Hematopoietic multipotent progenitor cell treated with erythropoietin and hydrocortisone succinate and interleukin-3 and kit ligand, for 6 days (in vitro differentiated cells): ENCODE measurements at places on chromosomes 16 and 17.
A peak's percentile ranks its signal among the peaks of the same experiment; 100 is the strongest.

DNA sequence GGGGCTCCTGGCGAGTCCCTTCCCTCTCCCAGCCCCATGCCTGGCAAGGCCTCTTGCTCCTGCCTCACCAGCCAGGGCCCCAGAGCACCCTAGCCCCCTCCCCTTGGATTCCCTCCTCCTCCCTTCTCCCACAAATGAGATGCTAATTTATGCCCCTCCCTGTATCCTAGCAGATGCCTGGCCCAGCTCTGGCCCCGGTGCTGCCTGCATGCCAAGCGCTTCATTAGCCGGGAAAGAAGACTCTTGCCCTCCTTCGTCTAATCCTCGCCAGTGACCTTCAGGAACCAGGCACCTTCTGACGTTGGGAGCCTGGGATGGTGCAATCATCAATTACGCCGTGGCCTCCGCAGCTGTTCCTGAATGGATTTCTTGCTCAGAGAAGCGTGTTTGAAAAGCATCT lies 127.8 kb downstream of the SDK2 start:
- DNase-seq, result no peak

GRCh38 chr16:3592559-3592958 lies 15.4 kb upstream of the NLRC3 start:
- DNase-seq, result no peak

DNA sequence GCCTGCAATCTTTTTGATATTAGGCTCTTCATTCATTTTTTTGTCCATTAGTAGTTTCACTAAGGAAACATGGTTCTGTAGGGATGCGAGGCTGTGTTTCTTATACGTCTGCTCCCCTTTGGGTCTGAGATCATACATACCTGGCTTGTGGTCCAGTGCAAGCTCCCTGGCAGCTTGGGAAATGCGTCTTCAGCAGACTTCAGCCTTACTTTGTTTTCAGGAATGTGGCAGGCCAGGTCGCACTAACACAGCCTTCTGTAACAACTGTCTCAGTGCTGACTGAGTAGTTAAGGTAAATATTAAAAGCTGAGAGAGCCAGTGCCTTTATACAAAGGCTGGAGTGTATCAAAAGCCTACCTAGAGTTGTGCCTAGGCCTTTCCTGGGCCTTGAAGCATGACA lies 970.5 kb upstream of the EEF2KMT start:
- DNase-seq, result no peak

DNA sequence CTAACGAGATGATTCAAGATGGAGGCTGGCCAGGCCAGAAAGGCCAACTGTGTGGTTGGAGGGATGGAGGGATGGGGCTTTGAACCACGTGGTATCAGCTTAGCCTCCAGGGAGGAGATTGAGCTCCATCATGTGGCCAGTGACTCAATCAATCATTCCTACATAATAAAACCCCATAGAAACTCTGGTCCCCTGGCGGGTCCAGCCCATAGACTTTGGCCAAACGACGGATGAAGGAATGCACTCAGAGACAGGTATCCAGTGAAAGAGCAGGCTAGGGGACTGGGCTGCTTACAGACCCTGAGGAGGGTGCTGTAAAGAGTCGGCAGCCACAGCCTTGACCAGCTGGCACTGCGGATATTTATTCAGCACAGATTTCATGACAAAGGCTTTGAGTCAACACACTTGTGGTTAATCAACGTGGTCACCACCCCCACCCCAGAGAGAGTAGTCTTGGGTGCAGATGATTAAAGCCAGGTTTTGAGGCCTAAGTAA lies 308.7 kb upstream of the TNRC6C start:
- DNase-seq, result peak; percentile 42

DNA sequence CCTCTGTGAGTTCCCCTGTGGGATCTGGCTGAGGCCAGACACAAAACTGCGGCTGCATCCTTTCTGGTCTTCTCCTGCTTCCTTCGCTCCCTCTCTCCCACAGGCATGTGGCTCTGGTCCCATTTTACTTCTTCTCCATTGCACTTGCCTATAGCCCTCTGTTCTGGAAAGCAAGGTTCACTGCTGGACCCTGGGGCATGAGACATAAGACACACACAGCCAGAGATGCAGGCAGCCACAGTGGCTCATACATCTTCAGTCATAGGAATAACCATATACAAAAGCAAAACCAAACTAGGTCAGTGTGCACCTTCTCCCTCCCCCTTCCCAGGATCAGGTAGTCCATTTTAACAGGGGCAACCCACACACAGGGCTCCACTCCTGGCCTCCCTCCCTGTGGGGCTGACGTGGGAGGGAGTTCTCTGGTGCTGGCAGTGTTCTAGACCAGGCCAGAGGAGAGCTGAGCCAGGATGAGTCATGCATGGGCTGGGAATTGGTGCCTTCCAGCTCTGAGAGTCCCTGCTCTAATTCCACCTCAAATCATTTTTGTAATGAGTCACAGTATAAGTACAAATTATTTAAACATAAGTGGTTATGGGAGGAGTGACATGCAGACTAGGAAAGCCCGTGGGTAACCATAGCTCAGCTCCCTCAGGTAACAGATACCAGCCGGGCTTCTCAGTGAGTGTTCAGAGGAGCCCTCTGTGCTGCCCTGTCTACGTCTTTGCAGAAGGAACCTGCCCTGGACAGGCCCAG lies 58.0 kb downstream of the ASIC2 start:
- DNase-seq, result no peak

DNA sequence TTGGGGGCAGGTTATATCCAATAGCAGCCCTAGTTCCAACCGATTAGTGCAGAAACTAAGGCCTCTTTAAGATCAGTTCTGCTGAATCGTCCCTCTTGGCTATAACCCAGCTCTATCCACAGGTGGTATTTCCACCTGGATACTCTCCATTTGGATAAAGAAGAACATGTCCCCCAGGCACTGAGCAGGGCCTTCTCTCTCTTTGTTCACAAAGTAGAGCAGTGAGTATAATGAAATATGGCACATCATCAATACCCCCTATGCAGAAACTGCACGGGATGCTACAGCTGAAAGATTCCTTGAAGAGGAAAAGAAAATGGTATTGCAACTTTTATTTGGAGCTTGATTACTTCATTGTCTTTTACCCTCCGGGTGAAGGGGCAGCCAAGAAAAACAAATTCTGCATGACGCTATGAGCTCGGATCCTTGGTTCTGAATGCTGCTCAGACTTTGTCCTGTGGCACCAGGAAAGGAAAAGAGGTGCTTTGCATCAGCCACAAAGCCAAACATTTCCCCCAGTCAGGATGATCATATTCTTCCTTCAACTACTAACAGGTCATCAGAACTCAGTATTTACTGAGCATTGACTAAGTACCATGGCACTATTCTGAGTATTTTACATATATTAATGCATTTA lies 399.7 kb downstream of the NPIPA8 start:
- DNase-seq, result no peak

DNA sequence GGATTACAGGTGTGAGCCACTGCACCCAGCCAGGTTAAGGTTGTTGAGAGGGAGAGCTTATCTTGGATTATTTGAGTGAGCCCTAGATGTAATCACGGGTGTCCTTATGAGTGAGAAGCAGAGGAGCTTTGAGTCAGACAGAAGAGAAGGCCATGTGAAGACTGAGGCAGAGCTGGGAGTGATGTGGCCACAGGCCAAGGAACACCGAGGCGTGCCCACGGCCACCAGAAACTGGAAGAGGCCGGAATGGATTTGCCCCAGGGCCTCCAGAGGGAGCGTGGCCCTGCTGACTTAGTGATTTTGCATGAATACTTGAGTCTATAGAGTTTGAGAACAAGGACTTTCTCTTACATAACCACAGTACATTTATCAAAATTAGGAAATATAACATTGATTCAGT lies 137.7 kb downstream of the RPTOR start:
- DNase-seq, result no peak

DNA sequence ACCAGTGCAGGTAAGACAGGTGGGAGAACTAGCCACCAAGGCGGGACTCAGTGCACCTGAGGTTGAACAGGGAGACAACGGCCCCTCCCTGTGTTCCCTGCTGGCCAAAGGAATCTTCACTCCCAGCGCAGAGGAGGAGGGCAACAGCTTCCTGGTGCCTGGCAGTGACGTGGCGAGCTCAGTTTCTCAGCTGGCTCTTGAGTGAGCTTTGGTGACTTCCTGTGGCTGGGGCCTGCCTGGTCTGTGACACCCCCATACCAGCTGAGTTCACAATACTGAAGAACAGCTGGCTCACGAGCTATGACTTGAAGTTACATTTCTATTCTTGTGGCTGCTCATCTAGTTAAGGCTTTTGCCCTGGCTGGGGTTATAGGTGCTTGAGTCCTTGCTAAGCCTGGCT lies 26.1 kb downstream of the WNT9B start:
- no peak for DNase-seq
